Cardiac muscle cell (in vitro differentiated cells and primary cell): ENCODE measurements at places on chromosomes 13 and 19. TPM values are rescaled to one million over a fixed set of nuclear protein-coding genes. Genes with fewer than 3 reads are reported as not detected.
A peak's percentile ranks its signal among the peaks of the same experiment; 100 is the strongest.

DNA sequence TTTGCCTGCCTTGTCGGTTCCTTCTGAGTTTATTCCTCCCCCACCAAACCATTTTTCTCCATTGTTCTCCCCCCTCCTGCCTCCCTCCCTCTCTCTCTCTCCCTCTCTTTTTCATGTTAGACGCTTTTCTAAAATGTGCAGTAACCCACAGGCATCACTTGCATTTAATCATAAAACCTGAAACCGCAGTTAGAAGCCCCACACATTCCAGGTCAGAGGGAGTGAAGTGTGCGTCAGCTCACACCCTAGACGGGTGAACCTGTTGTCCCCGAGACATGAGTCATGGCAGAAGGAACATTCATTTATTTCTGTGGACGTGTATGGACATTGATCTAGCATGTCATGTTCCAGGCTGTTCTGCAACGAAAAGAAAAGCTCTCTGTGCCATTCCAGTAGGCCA is 19.9 kb downstream of the ONECUT3 start:
- H3K4me1 ChIP-seq = no peaks in the 10 kb centered on the region
- peaks cover 100% of the 10 kb centered on the region for H3K27me3 ChIP-seq
- H3K27ac ChIP-seq = no peak overlapping the region

- DNase-seq = no peak
- H3K4me3 ChIP-seq = no peak overlapping the region
- no peaks in the 10 kb centered on the region for H3K27me3 ChIP-seq
Measured at GRCh38 chr13:32150239-32150638, 118.7 kb downstream of the FRY start.

DNA sequence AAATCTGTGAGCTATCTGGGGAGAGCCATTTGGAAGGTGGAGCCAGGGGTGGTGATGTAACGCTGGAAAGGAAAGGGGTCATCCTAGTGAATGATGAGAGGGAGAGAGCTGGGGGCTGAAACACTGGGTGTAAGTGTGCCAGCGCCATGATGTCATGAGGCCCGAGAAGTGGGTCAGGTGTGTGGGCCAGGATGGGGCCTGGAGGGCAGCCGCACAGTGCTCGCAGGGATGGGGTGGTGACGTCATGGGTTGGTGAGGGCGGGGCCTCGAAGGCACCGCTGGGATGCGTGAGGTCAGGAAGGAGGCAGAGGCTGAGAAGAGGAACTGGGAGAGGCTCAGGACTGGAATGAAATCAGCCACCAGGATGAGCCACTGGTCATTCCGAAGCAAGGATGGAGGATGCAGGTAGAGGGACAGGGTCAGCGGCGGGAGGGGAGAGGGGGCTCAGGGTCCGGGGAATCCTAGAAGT is 4.4 kb downstream of the CCDC61 start:
- no peak overlapping the region for H3K27ac ChIP-seq
- no peak for DNase-seq
- H3K36me3 ChIP-seq = no peaks in the 10 kb centered on the region
- H3K27me3 ChIP-seq = peaks cover 12% of the 10 kb centered on the region
- H3K4me1 ChIP-seq = no peaks in the 10 kb centered on the region

- DNase-seq = peak; percentile 50
- H3K27ac ChIP-seq = no peak overlapping the region
- H3K36me3 ChIP-seq = no peaks in the 10 kb centered on the region
Measured at GRCh38 chr19:11699931-11700794, 38.6 kb downstream of the ZNF823 start.

GRCh38 chr13:77309254-77309653 is 17.6 kb downstream of the MYCBP2 start:
- no peak overlapping the region for H3K27ac ChIP-seq
- no peaks in the 10 kb centered on the region for H3K4me1 ChIP-seq
- H3K4me3 ChIP-seq = no peak overlapping the region
- H3K36me3 ChIP-seq = no peaks in the 10 kb centered on the region

GRCh38 chr13:48131533-48131932 is 36.6 kb upstream of the MED4 start:
- H3K4me1 ChIP-seq = no peaks in the 10 kb centered on the region
- no peak overlapping the region for H3K4me3 ChIP-seq
- no peaks in the 10 kb centered on the region for H3K36me3 ChIP-seq
- no peaks in the 10 kb centered on the region for H3K27me3 ChIP-seq

DNA sequence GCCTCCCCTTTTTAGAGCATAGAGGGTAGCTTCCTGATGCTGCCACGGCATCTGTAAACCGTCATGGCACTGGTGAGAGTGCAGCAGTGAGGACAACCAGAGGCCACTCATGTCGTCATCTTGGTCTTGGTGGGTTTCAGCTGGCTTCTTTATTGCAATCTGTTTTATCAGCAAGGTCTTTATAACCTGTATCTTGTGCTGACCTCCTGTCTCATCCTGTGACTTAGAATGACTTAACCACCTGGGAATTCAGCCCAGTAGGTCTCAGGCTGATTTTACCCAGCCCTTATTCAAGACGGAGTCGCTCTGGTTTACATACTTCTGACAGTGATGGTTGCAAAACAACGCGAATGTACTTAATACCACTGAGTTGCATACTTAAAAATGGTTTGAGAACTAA is 14.4 kb upstream of the FBN3 start:
- no peak for DNase-seq
- no peak overlapping the region for H3K4me3 ChIP-seq
- H3K27me3 ChIP-seq = no peaks in the 10 kb centered on the region

DNA sequence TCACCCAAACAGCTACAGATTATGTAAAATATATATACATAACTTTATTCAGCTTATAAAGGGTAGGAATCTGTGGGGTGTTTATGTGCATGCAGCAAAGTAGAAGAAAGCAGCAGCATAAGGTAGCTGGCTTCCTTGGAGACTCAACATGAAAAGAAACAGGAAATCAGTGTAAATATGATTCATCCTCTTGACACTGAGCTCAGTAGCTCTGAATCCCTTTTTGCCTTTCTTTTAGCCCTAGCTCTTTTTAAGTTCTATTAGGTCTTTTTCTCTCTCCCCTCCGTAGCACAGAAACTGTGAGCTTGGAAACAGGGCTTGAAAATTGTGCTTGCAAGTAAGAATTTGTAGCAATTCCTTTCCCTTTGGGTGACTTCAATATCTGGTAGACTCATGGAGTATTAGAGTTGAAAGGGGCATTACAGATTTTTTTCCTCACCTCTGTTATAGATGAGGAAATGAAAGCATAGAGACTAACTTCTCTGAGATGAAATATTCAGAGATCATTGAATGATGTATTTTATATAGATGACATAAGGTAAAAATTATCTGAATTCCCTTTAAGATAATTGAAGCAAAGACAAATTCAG is 314.4 kb downstream of the PCDH9 start:
- DNase-seq = no peak
- H3K27ac ChIP-seq = no peak overlapping the region
- no peaks in the 10 kb centered on the region for H3K4me1 ChIP-seq
- no peak overlapping the region for H3K4me3 ChIP-seq
- no peaks in the 10 kb centered on the region for H3K36me3 ChIP-seq
- H3K27me3 ChIP-seq = no peaks in the 10 kb centered on the region

- no peaks in the 10 kb centered on the region for H3K36me3 ChIP-seq
- DNase-seq = no peak
- H3K27ac ChIP-seq = no peak overlapping the region
- no peaks in the 10 kb centered on the region for H3K4me1 ChIP-seq
- H3K27me3 ChIP-seq = no peaks in the 10 kb centered on the region
- no peak overlapping the region for H3K4me3 ChIP-seq
Measured at GRCh38 chr13:109439813-109440212, 346.6 kb downstream of the IRS2 start.

- H3K36me3 ChIP-seq = no peaks in the 10 kb centered on the region
- DNase-seq = no peak
- H3K4me1 ChIP-seq = no peaks in the 10 kb centered on the region
- no peak overlapping the region for H3K27ac ChIP-seq
Measured at GRCh38 chr19:1318678-1319471, 33.2 kb downstream of the EFNA2 start.

DNA sequence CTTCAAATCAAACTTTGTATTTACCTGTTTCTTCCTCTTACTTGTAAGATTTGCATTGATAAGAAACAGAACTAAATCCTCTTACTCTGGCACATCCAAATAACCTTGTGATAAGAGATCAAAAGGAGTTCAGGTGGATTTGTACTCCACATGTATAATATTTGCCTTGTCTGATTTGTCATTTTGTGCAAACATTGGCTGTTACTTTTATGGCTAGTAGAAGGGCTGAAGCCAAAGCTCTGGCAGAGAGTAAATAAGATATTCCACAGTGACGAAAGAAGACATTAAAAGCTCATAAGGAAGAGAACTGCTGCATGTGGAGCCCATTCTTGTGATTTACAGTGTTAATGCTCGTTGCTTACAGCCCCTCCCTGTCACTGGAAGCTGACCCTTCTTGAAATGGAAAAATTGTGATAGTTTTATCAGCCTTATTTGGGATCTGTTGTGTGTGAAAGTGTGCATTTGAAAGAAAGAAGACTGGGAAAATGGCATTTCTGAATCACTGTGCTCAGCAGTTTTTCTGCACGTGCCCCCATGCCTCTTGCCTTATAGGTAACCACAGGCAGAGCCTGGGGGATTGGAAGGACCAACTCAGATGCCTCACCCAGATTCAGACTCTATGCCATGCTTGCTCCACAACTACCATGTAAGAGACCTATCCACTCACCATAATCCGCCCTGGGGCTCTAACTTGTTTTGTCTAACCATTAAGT is 68.2 kb downstream of the OXGR1 start:
- no peaks in the 10 kb centered on the region for H3K36me3 ChIP-seq
- H3K27ac ChIP-seq = no peak overlapping the region
- no peak overlapping the region for H3K4me3 ChIP-seq
- H3K27me3 ChIP-seq = no peaks in the 10 kb centered on the region

GRCh38 chr13:113632706-113633484 is 25.1 kb downstream of the ATP4B start:
- no peak for DNase-seq
- peaks cover 31% of the 10 kb centered on the region for H3K36me3 ChIP-seq
- H3K27me3 ChIP-seq = no peaks in the 10 kb centered on the region
- H3K4me1 ChIP-seq = no peaks in the 10 kb centered on the region

- no peaks in the 10 kb centered on the region for H3K36me3 ChIP-seq
- H3K27ac ChIP-seq = no peak overlapping the region
- no peak overlapping the region for H3K4me3 ChIP-seq
Measured at GRCh38 chr13:40922437-40923040, 96.6 kb downstream of the ELF1 start.

DNA sequence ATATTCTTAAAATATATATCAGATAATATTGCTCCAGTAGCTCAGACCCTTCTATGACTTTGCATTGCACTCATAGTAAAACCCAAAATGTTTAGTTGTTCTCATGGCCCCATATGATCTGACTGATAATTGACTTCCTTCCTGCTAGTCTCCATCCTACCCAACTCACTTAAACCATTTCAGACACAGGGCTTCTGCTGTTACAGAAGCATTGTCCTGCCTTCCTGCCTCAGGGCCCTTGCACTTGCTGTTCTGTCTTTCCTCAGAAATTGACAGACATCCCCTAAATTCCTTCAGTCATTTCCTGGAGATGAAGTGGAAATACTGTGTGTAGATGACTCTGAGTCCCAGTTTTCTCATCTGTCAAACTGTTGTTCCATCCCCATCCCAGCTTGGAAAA is 19.7 kb downstream of the FBXL12 start:
- no peak overlapping the region for H3K27ac ChIP-seq
- no peaks in the 10 kb centered on the region for H3K4me1 ChIP-seq
- no peaks in the 10 kb centered on the region for H3K27me3 ChIP-seq
- no peak for DNase-seq
- no peaks in the 10 kb centered on the region for H3K36me3 ChIP-seq
- no peak overlapping the region for H3K4me3 ChIP-seq

- H3K4me1 ChIP-seq = peaks cover 6% of the 10 kb centered on the region
- no peak for DNase-seq
- H3K27me3 ChIP-seq = no peaks in the 10 kb centered on the region
- no peaks in the 10 kb centered on the region for H3K36me3 ChIP-seq
- no peak overlapping the region for H3K4me3 ChIP-seq
Measured at GRCh38 chr13:44894001-44894770, 95.1 kb downstream of the NUFIP1 start.

DNA sequence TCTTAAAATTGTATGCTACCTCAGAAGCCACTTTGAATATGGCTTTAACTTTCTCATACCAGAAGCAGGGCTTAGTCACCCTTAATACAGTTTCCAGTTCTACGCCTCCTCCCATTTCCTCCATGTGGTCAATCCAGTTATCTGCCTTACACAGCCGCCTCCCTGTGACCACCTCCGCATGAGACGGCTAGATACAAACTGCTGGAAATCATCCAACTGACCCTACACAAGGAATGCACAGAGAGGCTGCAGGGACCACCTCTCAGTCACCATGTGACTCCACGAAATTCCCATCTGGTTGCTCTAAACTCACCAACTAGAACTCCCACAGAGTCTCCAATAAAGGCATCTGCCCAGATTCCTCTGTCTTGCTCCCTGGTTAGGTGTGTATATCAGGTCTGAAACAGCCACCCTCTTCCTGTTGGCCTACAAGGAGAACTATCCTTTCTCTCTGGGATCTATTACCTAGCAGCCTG is 6.8 kb downstream of the ZNF564 start:
- no peaks in the 10 kb centered on the region for H3K27me3 ChIP-seq
- no peak for DNase-seq
- H3K4me1 ChIP-seq = peaks cover 4% of the 10 kb centered on the region
- H3K36me3 ChIP-seq = no peaks in the 10 kb centered on the region
- H3K27ac ChIP-seq = no peak overlapping the region

DNA sequence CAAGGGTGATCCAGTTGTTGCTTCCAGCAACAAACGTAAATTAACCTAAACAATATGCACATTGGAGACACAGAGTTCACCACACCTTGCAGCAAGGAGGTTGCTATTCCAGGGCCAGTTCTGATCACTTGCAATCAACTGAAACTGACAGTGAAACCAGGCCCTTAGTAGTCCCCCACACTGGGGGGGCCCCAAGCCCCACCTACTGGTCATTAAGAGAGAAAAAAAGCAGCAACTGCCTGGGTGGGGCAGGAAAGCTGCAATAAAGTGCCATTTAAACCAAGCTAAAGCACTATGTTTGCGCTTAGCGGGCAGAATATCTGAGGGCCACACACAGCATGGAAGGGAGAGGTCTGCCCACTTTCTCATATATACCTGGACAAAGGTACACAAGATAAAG is 51.5 kb downstream of the ATP7B start:
- H3K27me3 ChIP-seq = no peaks in the 10 kb centered on the region
- no peak overlapping the region for H3K4me3 ChIP-seq
- no peak for DNase-seq

The COL4A2 gene
- 285 and 516 TPM in 2 replicates for total RNA-seq

The KCNRG gene
- 0.69 and 1.9 TPM in 2 replicates for total RNA-seq

The C1QTNF9 gene
- 0.12 TPM in 1 of 2 replicates, not detected in the other for total RNA-seq

The ZNF135 gene
- 11.7 and 14.0 TPM in 2 replicates for total RNA-seq

The PSG11 gene
- total RNA-seq = not detected in 2 replicates

The GPR180 gene
- total RNA-seq = 3.9 and 4.1 TPM in 2 replicates

The SLC27A5 gene
- total RNA-seq = 17.7 and 23.9 TPM in 2 replicates
